Mammary microvascular endothelial cell (primary cell): ENCODE measurements at places on chromosomes 3 and 15. TPM values are rescaled to one million over a fixed set of nuclear protein-coding genes. Genes with fewer than 3 reads are reported as not detected.

CACNA2D3 gene
- not detected in 2 replicates for total RNA-seq

ARRDC4 gene
- 1.5 and 1.6 TPM in 2 replicates for total RNA-seq

TP63 gene
- total RNA-seq = not detected in 2 replicates

SIDT1 gene
- under 0.01 TPM in 1 of 2 replicates, not detected in the other for total RNA-seq

ROBO2 gene
- total RNA-seq = 0.13 TPM in 1 of 2 replicates, not detected in the other

EFCAB12 gene
- total RNA-seq = not detected in 2 replicates

IL16 gene
- total RNA-seq = 1.3 and 2.1 TPM in 2 replicates

TMEM266 gene
- not detected in 2 replicates for total RNA-seq

B3GNT5 gene
- 27.4 and 27.7 TPM in 2 replicates for total RNA-seq

VEPH1 gene
- 138 and 149 TPM in 2 replicates for total RNA-seq

CD96 gene
- total RNA-seq = not detected in 2 replicates

NOX5 gene
- not detected in 2 replicates for total RNA-seq

ATP10A gene
- not detected in 2 replicates for total RNA-seq

SLC6A1 gene
- not detected in 2 replicates for total RNA-seq

H1-8 gene
- not detected in 2 replicates for total RNA-seq

ARID3B gene
- total RNA-seq = 2.2 and 2.7 TPM in 2 replicates

ITIH4 gene
- 0.15 TPM in 1 of 2 replicates, not detected in the other for total RNA-seq

CPEB1 gene
- total RNA-seq = not detected in 2 replicates

SNURF gene
- 0.30 and 8.0 TPM in 2 replicates for total RNA-seq

VPS13C gene
- 38.2 and 41.3 TPM in 2 replicates for total RNA-seq

GOLGA8Q gene
- total RNA-seq = not detected in 2 replicates

PLCL2 gene
- 8.9 and 9.1 TPM in 2 replicates for total RNA-seq

STRIT1 gene
- not detected in 2 replicates for total RNA-seq

LYZL4 gene
- not detected in 2 replicates for total RNA-seq
